ENCODE measurements at places on chromosomes 4 and X. TPM values are rescaled to one million over a fixed set of nuclear protein-coding genes. Genes with fewer than 3 reads are reported as not detected.

SLITRK2 gene
- total RNA-seq: under 0.01 TPM

PABPC4L gene
- under 0.01 TPM for total RNA-seq

PRDM5 gene
- total RNA-seq: 2.2 TPM

F8 gene
- total RNA-seq: 1.1 TPM

SRPX2 gene
- total RNA-seq: not detected

SCRG1 gene
- total RNA-seq: not detected

GDPD2 gene
- not detected for total RNA-seq

AKAP14 gene
- not detected for total RNA-seq

FGF16 gene
- 4.0 TPM for total RNA-seq

BEX1 gene
- total RNA-seq: 10.0 TPM

DMD gene
- total RNA-seq: 0.54 TPM

USP51 gene
- 9.7 TPM for total RNA-seq

MTMR8 gene
- 3.2 TPM for total RNA-seq

MFAP3L gene
- 3.2 TPM for total RNA-seq

EPHA5 gene
- not detected for total RNA-seq

MAGEA2B gene
- not detected for total RNA-seq

WDR17 gene
- 3.2 TPM for total RNA-seq

VSIG4 gene
- 0.27 TPM for total RNA-seq

RHOXF2 gene
- not detected for total RNA-seq

C4orf54 gene
- not detected for total RNA-seq

RHOXF1 gene
- not detected for total RNA-seq

SH3D19 gene
- not detected for total RNA-seq

MAN2B2 gene
- total RNA-seq: 39.6 TPM

UGT2B10 gene
- total RNA-seq: not detected

TMEM187 gene
- total RNA-seq: 15.6 TPM

TBC1D19 gene
- 5.9 TPM for total RNA-seq

CYLC1 gene
- not detected for total RNA-seq

APLN gene
- not detected for total RNA-seq
